Hindlimb muscle (tissue), 1 donor: ENCODE measurements at places on chromosomes 7 and 10.

DNA sequence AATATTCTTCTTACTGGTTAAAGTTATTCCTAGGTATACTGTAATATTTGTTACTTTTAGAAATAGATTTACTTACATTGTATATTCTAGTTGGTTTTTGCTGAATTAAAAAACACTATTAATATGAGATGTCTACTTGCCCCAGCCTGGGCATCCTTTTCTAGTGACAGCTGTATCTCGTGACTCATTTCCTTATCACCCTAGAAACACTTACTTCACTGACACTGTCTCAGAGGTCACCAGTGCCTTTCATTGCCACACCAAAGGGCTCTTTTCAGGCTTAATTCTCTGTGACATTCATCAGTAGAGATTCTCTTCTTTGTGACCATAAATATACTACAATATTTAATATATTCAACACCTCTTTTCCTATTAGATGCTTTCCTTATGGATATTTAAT, 194.7 kb downstream of the GALNT17 start:
- no peak for DNase-seq

DNA sequence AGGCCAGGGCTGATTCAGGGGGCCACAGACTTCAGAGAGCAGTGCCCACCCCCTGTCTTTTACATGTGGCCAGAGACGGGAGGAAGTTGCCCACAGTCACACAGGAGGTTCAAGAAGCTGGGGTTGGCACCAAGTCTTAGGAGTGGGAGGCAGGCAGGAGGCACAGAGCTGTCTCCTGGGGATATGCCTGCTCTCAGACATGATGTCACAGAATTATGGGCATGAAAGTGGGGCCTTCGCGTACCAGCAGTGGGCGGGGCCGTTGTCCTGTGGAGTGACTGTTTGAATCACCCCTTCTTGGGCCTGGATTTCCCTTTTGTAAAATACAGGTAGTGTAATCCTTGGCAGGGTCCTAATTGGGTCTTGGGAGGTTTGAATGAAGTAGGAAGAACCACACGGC, 81.2 kb upstream of the PPIF start:
- no peak for DNase-seq

- DNase-seq = peak; percentile 23
Observed at GRCh38 chr10:95327367-95327766, 36.6 kb upstream of the PDLIM1 start.

DNA sequence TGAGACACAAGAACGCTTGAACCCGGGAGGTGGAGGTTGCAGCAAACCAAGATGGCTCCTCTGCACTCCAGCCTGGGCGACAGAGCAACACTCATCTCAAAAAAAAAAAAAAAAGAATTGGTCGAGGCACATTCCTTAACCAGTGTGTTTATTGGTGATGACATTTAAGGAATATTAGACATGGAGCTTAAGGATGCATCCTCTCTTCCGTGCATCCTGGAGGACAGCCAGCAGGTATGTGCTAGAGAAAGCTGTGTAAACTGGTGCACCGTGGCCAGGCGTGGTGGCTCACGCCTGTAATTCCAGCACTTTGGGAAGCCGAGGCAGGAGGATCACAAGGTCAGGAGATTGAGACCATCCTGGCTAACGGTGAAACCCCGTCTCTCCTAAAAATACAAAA, 11.8 kb downstream of the ZKSCAN1 start:
- no peak for DNase-seq

DNA sequence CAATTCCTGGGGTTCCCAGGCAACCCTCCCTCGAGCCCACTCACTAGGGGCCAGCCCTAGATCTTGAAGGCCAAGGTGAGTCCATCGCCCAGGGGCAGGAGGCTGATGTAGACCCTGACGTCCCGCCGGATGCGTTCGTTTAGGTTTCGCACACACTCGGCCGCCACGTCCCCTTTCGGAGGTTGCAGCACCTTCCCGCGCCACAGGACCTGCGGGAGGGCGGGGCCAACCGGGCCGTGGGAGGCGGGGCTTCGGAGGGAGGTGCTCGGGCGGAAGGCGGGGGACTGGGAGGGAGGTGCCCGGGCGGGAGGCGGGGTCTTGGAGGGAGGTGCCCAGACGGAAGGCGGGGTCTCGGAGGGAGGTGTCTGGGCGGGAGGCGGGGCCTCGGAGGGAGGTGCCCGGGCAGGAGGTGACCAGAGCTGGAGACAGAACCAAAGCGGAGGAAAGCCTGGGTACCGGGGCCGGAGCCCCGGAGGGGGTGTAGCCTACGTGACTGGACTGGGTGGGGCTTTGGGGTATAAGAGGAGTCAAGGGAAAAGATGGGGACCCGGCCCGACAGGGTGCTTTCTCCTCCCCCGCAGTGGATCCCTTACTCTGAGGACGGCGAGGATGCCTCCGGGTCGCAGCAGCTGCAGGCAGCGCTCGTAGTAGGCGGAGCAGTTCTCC, 1.6 kb downstream of the COMTD1 start:
- peak; percentile 65 for DNase-seq

GRCh38 chr10:120511165-120511564, 54.1 kb downstream of the PLPP4 start:
- no peak for DNase-seq

- DNase-seq = no peak
Observed at GRCh38 chr7:90968871-90969270, 295.4 kb upstream of the FZD1 start.

DNA sequence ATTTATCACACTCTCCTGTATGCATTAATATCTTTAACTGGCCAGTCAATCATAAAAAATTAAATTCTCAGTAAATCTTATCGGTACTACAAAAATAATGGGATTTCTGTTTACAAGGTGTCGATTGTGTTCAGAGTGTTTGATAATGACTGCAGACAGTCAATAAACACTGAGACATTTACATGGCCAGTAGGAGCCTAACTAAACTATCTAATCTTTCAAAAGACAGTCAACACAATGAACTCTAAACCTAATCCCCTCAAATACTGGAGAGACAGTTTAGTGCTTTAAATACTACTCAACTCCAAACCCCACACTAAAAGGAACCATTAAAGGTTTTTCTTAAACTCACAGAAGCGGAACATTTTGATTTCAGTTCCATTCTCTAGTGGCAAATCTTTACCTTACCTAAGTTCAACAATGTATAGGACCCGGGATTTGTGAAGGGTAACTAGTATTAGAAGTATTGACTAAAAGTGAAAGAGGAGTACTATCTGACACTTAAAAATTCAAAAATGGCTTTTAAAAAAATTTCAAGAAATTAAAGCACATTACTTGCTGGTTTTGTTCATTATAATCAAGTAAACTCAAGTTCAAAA, 37.3 kb upstream of the EXOC6 start:
- no peak for DNase-seq

GRCh38 chr7:66257481-66257880, 52.3 kb downstream of the TPST1 start:
- no peak for DNase-seq

GRCh38 chr7:129740574-129741410, 129.3 kb downstream of the NRF1 start:
- no peak for DNase-seq

DNA sequence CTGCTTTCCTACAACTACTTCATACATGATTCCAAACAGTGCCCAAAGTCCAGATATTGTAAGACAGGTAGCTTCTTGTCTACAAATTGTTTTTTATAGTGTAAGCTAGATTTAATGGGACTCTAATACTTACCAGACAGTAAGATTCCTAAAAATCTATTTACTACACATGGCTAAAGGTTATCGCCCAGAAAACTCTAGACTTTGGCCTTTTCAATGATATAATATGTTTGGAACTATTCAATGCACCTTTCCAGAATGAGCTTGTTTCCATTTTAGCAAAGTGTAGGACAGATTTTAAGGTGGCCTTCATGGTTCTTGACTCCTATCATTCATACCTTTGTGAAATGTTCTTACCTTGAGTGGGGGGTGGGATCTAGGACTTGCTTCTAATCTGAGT, 951.0 kb downstream of the SORCS1 start:
- no peak for DNase-seq

DNA sequence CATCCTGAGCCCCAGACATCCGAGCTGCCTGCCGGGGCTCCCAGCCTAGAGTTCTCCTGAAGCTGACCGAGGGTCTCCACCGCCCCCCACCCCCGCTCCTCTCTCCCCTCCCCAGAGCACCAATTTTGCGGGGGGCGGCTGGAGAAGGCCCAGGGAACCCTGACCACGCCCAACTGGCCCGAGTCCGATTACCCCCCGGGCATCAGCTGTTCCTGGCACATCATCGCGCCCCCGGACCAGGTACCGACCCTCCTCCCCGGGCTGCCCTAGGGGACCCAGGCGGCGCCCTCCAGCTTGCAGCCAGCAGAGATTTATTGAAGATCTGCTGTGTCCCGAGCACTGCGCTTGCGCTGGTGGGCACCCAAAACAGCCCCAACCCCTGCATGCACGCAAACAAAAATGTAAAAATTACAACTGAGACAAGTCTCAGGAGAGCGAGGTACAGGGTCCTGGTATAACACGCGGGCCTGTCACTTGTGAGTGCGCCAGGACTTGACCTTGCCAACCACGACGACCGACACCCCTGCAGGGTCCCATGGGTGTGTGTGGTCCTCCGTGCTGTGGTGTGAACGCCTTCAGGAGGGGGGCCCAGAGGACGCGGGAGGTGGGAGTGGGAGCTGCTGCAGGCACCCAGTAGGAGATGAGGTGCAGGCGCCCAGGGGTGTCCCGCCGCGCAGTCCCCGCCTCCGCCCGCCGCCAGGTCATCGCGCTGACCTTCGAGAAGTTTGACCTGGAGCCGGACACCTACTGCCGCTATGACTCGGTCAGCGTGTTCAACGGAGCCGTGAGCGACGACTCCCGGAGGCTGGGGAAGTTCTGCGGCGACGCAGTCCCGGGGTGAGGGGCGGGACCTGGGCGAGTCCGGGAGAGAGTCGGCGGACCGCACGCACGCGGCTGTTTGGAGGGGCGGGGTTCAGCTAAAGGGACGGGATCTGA, 3.1 kb downstream of the PCOLCE start:
- no peak for DNase-seq

GRCh38 chr10:4943821-4944220, 19.4 kb upstream of the AKR1C1 start:
- DNase-seq = no peak

DNA sequence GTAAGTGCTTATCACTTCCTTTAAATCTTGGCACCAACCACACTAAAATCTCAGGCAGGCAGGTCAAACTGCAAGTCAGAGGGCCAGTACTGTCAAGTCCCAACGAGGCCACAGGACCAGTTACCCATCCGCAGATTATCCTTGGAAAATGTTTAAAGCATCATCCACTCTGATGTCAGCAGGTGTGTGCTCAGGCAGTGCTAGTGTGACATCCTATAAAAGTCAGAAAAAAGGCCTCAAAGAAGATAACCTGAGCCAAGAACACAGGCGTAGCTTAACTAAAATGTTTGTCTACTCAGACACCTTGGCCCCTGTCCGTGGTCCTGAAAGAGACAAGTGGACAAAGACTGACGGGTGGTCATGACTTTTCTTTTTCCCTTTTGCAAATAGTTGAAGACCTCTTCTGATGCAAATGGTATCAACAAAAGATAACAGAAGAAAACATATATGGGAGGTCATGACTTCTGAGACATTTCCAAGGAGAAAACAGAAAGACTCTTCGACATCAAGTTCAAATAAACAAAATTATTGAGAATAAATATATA, 309.3 kb downstream of the KCNMA1 start:
- peak; percentile 43 for DNase-seq

GRCh38 chr7:91894781-91895480, 14.4 kb upstream of the MTERF1 start:
- no peak for DNase-seq

DNA sequence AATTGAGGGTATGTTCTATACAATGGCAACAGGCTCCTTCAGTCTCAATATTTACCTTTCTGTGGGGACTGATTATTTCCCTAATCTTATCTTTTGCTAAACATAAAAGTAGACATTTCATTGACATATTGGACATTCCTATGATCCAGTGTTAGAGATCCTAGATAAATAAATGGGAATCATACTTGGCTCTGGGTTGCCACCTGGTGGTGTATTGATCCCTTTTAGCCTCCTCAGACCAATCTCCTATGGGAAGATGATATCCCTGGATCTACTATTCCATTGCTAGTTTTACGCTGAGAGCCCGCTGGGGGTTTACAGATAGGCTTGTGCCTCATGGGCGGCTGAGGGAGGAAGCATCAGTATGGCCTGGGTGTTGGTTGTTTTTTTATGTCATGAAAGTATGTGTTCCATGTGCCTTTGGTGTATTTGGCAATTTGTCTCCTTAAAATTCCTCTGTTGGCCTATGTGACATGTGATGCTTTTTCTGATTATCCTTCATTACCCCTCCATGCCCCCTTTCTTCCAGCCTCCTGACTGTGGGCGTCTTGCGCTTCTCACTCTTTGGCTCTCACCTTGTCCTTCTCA, 18.8 kb downstream of the CELF2 start:
- DNase-seq = no peak

GRCh38 chr10:86659161-86659691, 4.9 kb downstream of the OPN4 start:
- no peak for DNase-seq

DNA sequence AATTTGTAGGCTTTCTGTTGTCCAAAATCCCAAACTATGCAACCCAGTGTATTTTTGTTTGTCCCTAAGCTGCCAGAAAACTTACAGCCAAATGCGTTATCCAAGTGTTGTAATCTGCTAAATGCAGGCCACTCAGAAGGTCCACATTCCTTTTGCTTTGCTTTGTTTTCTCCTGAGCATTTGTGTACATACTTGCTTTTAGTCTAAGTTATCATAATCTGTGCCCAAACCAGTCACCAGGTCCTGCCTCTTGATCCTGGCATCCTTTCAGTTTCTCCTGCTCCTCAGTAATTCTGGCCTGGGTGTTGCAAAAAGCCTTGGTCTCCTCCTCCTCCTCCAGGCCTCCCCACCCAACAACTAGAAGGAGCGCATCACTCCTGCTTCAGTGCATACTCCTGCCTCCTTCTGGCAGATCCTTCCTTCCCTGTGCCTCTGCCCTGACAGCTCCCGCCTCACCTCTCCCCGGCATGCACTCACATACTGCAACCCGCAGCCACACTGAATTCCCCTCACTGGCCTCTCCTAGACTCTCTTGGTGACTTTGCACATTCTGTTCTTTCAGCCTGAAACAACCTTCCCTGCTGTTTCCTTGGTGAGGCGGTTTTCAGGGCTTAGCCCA, 2.3 kb downstream of the DENND2A start:
- DNase-seq = peak; percentile 73

- DNase-seq = no peak
Observed at GRCh38 chr10:124270530-124271327, 148.0 kb downstream of the OAT start.

- DNase-seq = no peak
Observed at GRCh38 chr7:125396466-125397151, 467.0 kb upstream of the POT1 start.

DNA sequence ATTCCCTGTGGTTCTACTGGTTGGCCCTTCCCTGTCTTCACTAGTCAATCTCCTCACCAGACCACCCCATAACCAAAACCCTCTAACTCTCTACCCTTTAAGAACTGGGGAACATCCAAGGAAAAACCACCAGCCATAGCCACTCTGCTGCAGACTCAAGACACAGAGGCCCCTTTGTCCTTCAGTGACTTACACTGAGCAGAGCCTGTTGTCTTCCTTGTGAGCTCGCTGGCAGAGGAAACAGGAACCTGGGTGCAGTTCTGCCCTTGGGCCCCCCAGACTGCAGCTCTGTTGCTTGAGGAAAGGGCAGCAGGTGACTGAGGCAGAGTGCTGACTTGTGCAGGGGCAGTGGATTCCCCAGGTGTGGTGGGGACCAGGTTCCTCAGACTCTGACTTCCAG, 30.6 kb downstream of the ZC3HAV1 start:
- no peak for DNase-seq

- DNase-seq = no peak
Observed at GRCh38 chr7:18384491-18385143, 110.9 kb upstream of the HDAC9 start.

GRCh38 chr7:98745722-98746318, 124.0 kb downstream of the TMEM130 start:
- DNase-seq = peak; percentile 40
